ENCODE measurements at places on chromosomes 3 and 15.

GRCh38 chr15:70646169-70646568 lies 117.2 kb downstream of the UACA start:
- DNase-seq = no peak

DNA sequence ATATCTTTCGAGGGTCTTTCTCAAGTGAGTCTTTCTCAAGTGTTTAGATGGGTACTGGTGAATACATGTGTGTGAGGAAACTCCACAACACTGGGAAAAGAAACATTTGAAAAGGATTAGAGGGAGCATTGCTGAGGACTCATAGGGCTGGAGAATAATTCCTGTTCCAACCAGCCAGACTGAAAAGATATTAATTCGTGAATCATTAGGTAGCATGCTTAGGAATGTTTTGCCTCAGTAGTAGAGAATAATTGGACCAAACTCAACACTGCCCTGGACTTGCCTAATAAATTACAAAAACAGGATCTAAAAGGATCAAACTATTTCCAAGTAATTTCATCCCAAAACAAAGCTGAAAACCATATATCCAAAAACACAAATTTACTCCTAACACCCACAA lies 17.3 kb downstream of the PP2D1 start:
- DNase-seq = no peak

- DNase-seq = no peak
Observed at GRCh38 chr3:94587291-94587690, 524.4 kb downstream of the NSUN3 start.

DNA sequence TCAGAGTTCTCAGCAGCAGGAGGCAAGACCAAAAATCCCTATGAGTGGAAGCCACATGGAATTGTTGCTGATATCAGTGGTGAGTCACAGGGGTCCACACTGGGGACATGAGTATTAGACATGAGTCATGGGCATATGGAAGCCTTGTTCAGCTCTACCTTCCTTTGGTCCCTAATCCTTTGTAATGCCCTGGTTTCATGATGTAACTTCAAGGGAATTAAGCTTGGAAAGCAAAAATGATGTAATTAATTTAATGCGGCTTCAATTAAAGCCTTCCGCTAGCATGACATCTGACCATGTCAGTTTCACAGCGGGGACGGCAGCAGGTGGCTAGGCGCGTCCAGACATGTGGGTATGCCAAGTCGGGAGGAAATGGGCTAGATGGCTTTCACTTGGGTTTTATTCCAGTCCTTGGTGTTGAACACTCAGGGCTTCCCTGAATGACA lies 176.1 kb upstream of the RGMA start:
- DNase-seq = peak; percentile 68

DNA sequence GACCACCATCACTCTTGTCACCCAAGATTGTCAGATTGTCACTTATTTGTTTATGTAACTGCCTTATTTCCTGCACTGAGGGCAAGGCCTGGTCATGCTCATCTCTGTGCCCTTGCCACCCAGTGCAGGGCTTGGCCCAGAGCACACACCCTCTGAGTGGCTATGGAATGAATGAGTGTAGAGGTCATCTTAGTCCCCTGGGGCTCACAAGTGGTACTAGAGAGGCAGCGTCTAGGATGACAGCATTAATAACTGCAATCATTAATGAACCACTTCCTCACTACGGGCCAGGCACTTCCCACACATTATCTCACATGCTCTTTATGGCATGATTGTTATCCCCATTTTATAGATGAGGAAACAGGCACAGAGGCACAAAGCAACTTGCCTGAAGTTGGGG lies 117.0 kb downstream of the SMAD6 start:
- no peak for DNase-seq

DNA sequence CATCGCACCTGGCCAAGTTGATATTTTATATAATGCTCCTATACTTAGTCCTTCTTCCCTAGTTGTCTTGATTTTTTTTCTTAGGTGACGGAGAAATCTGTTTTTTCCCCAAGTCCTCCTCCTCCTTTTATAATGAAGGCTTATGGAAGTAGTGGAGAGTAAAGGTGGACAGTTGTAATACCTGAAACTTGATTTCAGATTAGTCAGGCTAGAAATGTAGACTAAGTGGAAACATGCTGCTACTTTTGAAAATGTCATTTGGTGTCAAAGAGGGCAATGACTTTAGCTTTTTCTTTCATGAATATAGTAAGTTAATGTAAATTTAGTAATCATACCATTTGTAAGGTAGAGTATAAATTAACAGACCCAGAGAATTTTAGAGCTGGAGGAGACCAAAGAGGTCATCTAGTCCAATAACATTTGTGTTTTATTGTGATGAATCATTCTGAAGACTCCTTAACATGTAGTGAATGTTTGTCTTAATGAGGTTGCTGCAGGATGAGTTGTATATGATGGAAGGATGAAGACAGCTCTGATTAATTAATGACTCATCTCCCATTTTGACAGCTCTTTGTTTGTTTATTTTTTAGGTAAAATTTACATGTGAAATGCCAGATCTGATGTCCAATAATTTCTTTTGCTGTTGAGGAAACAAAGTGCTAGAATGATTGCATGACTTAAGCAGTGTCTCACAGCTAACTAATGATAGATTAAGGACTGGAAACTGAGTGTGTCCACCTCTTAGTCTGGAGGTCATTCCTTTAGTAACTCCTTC lies 8.7 kb downstream of the CTDSPL2 start:
- no peak for DNase-seq

GRCh38 chr3:85258326-85258725 lies 299.5 kb downstream of the CADM2 start:
- DNase-seq = no peak

- DNase-seq = no peak
Observed at GRCh38 chr15:52976516-52977075, 186.5 kb upstream of the ONECUT1 start.

- DNase-seq = no peak
Observed at GRCh38 chr3:46893146-46893748, 15.7 kb downstream of the PTH1R start.

DNA sequence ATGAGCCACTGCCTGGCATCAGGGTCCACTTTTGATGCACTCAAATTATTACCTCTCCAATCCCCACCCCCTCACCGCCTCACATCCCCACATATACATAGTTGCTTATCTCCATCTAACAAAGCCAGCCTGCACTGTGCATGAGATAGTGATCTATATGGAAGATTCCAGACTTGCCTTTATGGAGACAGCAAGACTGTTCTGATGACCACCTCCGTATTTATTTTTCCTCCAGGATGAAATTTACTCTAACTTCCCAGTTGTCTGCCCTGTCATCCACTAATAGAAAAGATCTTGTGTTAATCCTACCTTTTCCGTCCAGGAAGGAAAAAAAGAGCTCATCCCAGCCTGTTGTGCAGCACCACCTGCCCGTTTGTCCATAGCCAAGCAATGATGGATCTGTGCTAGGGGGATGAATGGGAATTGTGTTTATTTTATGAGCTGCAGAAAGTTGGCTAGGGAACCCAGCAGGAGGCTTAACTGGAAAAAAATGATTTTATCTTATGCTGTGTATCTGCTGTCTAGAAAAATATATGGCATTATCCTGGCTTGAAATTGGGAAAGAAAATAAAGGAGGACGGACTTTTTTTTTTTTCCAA lies 114.5 kb downstream of the CD47 start:
- DNase-seq = no peak

GRCh38 chr3:170040418-170040817 lies 2.6 kb downstream of the GPR160 start:
- no peak for DNase-seq

GRCh38 chr3:56938530-56938929 lies 121.9 kb upstream of the SPATA12 start:
- no peak for DNase-seq

GRCh38 chr3:64266065-64266931 lies 41.0 kb upstream of the PRICKLE2 start:
- DNase-seq = no peak

GRCh38 chr15:73879426-73879825 lies 6.1 kb downstream of the TBC1D21 start:
- DNase-seq = no peak

GRCh38 chr15:68386587-68387288 lies 45.2 kb downstream of the ITGA11 start:
- no peak for DNase-seq

GRCh38 chr15:66221126-66221525 lies 32.4 kb downstream of the MEGF11 start:
- no peak for DNase-seq

DNA sequence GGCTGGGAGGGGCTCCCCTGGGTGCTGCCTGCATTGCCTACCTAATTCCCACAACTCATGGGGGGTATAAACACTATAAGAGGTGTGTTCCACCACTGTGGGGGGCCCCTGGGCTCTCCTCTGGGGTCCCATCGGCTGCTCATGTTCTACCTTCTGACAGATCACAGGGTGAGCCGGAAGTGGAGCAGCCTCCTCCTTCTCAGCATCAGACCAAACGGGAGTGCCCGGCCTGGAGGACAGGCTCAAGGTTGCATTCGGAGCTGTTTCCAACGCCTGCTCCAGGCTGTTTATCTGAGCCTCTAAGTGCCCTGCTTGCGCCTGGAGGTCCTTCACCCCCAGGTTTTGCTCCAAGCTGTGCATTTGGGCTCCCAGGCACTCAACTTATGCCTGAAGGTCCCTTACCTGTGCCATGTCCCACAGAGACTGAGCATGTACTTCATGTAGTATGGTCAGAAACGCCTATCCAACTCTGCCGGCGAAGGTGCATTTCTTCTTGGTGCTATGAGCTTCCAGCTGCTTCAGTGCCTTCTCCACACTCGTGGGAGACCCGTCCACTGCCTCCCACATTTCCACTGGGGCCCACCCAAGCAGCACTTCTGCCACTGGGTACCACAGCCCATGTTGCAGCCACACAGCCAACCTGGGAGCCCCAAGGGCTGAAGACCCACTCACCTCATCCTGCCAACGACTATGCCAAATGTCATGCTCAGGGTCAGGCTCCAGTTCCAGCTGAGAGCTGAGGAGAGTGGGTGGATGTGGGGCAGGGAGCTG lies 232.1 kb downstream of the IGSF11 start:
- DNase-seq = no peak

DNA sequence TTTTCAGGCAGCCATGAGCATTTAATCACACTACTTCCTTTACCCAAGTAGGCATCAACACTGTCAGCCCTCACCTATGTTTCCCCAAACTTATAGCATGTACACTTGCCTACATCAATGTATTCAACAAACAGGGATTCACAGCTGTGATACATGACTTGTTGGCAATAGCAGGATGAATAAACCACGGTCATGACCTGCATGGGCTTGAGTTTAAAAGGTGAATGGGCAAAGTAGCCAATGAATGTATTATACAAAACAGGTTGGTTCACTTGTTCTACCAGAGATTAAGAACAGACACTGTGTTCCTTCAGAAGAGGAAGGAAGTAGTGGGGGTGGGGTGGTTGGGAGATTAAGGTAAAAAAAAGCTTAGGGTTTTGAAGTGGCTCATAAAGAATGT lies 861.9 kb upstream of the SEMA6D start:
- DNase-seq = no peak

DNA sequence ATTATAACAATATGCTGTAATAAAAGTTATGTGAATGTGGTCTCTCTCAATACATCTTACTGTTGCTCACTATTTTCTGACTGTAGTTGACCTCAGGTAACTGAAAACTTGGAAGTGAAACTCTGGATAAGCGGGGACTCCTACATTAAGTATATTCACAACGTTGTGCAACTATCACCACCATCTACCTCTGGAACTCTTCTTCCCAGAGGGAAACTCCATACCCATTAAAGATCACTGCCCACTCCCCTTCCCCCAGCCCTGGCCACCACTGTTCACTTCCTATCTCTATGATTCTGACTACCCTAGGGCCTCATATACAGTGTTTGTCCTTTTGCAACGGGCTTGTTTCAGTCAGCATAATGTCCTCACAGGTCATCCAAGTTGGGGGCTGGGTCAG lies 20.7 kb downstream of the SLCO3A1 start:
- DNase-seq = no peak

GRCh38 chr3:127389913-127390312 lies 102.1 kb upstream of the PRR20G start:
- no peak for DNase-seq

GRCh38 chr3:70726096-70726938 lies 413.9 kb upstream of the MDFIC2 start:
- DNase-seq = no peak

GRCh38 chr3:152717252-152717651 lies 117.7 kb upstream of the P2RY1 start:
- no peak for DNase-seq

DNA sequence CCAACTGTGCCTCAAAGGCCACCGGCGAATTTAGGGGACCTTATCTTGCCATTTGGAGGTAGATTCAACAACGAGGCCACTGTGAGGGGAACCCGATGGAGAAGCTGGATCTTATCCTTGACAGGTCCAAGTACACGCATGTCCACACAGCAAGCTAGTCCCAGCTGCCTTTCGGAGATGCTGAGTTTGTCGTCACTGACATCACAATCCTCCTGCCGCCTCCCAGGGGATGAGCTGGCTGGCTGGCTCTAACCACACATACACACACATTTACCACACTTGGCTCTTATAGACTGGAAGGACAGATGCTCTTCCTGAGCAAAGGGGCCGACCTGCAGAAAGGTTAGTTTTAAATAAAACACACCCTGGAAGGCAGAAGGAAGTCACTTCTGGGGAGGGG lies 176.3 kb downstream of the STT3B start:
- DNase-seq = no peak

DNA sequence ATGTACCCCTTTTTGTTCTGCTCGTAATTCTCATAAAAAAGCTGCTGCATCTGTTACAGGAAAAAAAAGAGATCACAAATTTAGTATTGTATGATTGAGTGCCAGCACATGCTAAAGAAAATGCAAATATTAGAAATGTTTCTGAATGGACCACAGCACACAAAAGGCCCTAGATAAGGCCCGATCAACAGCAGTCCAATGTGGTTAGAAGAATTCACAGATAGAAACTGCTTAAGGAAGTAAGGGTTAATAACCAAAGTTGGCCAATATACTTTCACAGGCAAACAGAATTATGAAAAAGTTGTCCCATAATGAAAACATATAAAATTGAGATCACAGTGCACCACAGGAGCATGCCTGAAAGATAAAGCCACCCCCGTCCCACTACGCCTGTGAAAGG lies 72.9 kb downstream of the CHSY1 start:
- no peak for DNase-seq
